ENCODE measurements at places on chromosomes 12 and 14.
A peak's percentile ranks its signal among the peaks of the same experiment; 100 is the strongest.

GRCh38 chr14:49679271-49679670 is 8.7 kb downstream of the POLE2 start:
- no peaks in the 10 kb centered on the region for H3K27me3 ChIP-seq
- no peak for DNase-seq
- H3K4me3 ChIP-seq = no peak overlapping the region
- peak overlapping the region; percentile 35 for H3K27ac ChIP-seq
- H3K36me3 ChIP-seq = peaks cover 48% of the 10 kb centered on the region
- peaks cover 16% of the 10 kb centered on the region for H3K4me1 ChIP-seq

GRCh38 chr14:82879949-82880535 is 1346.4 kb upstream of the SEL1L start:
- H3K36me3 ChIP-seq = no peaks in the 10 kb centered on the region
- no peak overlapping the region for H3K4me3 ChIP-seq
- H3K27me3 ChIP-seq = no peaks in the 10 kb centered on the region
- no peak for DNase-seq

GRCh38 chr14:101031186-101031585 is 127.7 kb upstream of the RTL1 start:
- H3K4me1 ChIP-seq = no peaks in the 10 kb centered on the region
- no peaks in the 10 kb centered on the region for H3K36me3 ChIP-seq
- no peak overlapping the region for H3K4me3 ChIP-seq

- H3K27ac ChIP-seq = no peak overlapping the region
- H3K27me3 ChIP-seq = no peaks in the 10 kb centered on the region
- DNase-seq = no peak
- H3K4me1 ChIP-seq = no peaks in the 10 kb centered on the region
- H3K36me3 ChIP-seq = no peaks in the 10 kb centered on the region
Measured at GRCh38 chr14:102279688-102280348, 25.1 kb downstream of the MOK start.

DNA sequence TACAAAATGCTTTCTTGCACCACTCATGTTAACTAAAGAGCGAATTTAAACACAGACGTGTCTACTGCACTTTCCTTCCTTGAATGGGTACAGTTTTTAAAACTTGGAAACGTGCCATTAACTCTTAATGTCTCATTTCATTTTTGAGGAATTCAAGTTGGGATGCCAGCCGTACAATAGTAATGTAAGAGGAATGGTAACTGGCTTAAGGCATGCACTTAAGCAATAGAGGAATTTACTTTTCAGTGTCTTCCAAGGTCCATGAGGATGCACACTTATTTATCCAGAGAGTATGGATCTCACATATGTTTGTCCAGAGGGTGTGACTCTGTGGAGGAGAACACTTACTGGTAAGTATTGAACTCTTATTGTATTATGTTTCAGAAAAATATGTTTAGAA is 52.9 kb downstream of the PPP4R4 start:
- H3K36me3 ChIP-seq = no peaks in the 10 kb centered on the region
- DNase-seq = no peak
- H3K27me3 ChIP-seq = peaks cover 3% of the 10 kb centered on the region
- H3K4me3 ChIP-seq = no peak overlapping the region
- H3K4me1 ChIP-seq = no peaks in the 10 kb centered on the region
- no peak overlapping the region for H3K27ac ChIP-seq

DNA sequence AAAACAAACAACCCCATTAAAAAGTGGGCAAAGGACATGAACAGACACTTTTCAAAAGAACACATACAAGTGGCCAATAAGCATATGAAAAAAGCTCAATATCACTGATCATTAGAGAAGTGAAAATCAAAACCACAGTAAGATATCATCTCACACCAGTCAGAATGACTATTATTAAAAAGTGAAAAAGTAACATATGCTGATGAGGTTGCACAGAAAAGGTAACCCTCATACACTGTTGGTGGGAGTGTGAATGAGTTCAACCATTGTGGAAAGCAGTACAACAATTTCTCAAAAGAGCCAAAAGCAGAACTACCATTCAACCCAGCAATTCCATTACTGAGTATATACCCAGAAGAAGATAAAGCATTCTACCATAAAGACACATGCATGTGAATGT is 18.2 kb downstream of the PDE6H start:
- H3K36me3 ChIP-seq = peaks cover 5% of the 10 kb centered on the region
- no peak overlapping the region for H3K27ac ChIP-seq

DNA sequence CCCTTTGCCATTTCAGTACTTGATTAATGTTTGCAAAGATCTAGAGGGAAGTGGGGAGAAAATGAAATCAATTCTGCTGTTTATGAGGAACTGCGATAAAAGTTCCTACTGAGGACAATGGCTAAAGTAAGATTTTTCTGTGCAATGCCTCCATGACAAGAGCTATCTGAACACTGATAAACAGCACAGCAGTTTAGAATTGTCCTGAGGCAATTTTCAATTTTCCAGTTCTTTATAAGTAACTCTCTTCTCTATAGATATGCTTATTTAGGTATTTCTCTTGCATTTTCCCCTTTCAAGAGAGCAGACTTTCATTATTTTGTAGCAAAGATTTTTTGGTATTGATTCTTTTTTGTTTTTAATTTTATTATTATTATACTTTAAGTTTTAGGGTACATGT is 34.6 kb upstream of the TMTC2 start:
- no peak overlapping the region for H3K27ac ChIP-seq
- DNase-seq = no peak
- no peaks in the 10 kb centered on the region for H3K36me3 ChIP-seq

GRCh38 chr12:90945070-90945649 is 9.8 kb downstream of the CCER1 start:
- H3K4me1 ChIP-seq = peaks cover 2% of the 10 kb centered on the region
- no peaks in the 10 kb centered on the region for H3K27me3 ChIP-seq
- no peak overlapping the region for H3K27ac ChIP-seq
- no peak for DNase-seq

DNA sequence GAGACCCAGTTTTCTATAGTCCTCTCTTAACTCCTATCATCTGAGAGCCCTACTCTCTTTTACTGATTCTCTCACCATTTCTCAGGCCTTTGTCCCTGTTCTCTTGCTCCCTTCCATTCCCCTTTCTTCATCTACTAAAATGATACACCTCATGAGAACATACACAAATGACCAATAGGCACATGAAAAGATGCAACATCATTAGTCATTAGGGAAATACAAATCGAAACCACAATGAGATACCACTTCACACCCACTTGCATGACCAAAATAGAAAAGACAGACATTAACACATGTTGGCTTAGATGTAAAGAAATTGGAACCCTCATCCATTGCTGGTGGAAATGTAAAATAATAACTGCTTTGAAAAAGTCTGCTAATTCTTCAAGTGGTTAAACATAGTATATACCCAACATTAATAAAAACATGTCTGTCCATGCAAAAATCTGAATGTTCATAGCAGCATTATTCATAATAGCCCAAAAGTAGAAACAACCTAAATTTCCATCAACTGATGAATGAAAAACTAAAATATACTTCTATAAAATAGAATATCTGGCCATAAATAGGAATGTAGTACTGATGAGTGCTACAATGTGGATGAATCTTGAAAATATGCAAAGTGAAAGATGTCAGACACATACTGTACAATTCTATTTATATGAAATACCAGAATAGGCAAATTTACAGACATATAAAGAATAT is 66.0 kb downstream of the DENND5B start:
- no peak overlapping the region for H3K4me3 ChIP-seq
- no peaks in the 10 kb centered on the region for H3K27me3 ChIP-seq
- no peaks in the 10 kb centered on the region for H3K4me1 ChIP-seq
- no peak overlapping the region for H3K27ac ChIP-seq

DNA sequence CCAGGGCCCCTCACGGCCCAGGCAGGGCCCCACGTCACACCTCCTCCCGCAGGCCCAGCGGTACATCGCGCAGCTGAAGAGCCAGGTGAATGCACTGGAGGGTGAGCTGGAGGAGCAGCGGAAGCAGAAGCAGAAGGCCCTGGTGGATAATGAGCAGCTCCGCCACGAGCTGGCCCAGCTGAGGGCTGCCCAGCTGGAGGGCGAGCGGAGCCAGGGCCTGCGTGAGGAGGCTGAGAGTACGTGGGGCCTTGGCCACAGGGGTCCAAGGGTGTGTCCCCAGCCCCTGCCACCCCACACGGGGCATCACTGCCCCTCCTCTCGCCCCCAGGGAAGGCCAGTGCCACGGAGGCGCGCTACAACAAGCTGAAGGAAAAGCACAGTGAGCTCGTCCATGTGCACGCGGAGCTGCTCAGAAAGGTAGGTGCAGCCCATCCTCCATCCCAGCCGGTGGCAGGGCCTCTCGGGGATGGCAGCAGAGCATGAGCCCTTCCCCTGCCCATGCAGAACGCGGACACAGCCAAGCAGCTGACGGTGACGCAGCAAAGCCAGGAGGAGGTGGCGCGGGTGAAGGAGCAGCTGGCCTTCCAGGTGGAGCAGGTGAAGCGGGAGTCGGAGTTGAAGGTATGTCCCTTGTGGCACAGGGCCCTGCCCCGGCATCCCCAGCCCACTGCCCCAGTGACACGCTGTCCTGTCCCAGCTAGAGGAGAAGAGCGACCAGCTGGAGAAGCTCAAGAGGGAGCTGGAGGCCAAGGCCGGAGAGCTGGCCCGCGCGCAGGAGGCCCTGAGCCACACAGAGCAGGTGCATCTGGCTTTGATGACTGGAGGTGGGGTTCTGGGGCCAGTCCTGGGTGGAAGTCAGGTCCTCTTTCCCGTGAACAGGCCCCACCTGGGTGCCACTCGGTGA is 20.9 kb downstream of the HIP1R start:
- no peaks in the 10 kb centered on the region for H3K27me3 ChIP-seq
- no peaks in the 10 kb centered on the region for H3K4me1 ChIP-seq
- H3K27ac ChIP-seq = no peak overlapping the region

DNA sequence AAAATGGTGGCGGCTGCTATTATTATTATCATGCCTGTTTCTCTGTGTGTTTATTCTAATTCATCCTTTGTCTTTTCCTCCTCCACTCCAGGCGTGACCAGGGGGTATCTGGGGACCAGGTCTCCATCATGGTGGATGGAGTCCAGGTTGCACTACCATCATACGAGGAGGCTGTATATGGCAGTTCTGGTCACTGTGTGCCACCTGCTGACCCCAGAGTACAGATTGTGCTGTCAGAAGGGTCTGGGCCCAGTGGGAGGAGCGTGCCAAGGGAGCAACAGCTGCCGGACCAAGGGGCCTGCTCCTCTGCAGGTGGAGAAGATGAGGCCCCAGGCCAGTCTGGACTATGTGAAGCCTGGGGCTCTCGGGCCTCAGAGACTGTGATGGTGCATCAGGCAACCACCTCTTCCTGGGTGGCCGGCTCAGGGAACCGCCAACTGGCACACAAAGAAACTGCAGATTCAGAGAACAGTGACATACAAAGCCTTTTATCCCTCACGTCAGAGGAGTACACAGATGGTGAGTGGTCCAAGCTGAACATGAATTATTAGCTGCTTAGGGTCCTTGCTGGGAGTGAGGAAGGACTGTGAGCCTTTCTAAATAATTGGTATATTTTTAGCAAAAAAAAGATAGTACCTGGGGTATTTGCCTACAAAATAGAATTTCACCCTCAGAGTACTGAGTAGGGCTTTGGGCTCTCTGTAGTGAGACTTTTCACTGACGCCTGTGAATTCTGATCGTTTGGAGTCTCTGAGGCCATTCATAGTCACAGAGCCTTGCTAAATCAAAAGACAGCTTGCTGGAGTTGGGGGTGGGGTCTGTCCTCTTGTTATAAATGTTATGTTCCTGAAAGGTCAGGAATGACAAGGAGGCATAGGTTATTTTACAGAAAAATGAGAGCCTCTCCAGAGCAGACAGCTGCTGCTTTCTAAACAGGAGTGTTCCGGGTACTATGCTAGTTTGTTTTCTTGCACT is 58.1 kb upstream of the SRSF5 start:
- no peaks in the 10 kb centered on the region for H3K27me3 ChIP-seq
- peaks cover 46% of the 10 kb centered on the region for H3K4me1 ChIP-seq
- peak overlapping the region; percentile 24 for H3K27ac ChIP-seq
- no peak overlapping the region for H3K4me3 ChIP-seq
- H3K36me3 ChIP-seq = peaks cover 65% of the 10 kb centered on the region

DNA sequence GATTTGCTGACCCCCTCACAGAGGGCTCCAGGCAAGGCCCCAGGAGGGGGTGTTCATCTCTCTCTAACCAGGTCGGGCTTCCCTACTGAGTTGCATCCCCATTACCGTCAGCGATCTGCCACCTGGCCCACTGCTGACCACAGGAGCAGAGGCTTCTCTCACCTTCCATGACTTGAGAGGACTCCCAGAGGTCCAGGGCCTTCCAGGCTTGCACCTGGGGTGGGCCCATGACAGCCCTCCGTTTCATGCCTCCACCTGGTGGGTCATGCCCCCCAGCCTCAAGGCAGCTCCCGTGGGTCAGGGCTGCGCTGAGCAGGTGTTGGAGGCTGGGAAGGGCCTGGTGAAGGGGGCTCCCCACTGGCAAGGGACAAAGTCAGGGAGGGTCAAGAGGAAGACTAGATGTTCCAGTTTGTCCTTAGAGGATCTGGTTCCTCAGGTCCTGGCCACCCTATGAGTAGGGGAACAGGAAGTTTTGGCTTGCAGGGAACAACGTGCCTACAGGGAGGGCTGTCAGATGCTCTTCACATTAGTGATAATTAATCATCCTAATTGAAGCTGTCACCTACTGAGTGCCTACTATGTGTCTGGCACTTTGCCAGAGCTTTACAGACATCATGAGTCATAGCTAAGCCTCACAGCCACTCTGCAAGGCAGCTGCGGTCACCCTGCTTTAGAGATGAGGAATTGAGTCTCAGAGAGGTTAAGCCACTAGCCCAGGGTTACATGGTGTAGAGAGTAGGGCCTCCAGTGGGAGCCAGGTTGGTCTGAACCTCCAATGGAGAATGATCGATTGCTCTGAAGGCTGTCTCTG is 13.8 kb downstream of the NFKBIA start:
- H3K36me3 ChIP-seq = no peaks in the 10 kb centered on the region
- DNase-seq = no peak
- no peaks in the 10 kb centered on the region for H3K4me1 ChIP-seq
- no peak overlapping the region for H3K4me3 ChIP-seq
- no peaks in the 10 kb centered on the region for H3K27me3 ChIP-seq
- H3K27ac ChIP-seq = no peak overlapping the region

DNA sequence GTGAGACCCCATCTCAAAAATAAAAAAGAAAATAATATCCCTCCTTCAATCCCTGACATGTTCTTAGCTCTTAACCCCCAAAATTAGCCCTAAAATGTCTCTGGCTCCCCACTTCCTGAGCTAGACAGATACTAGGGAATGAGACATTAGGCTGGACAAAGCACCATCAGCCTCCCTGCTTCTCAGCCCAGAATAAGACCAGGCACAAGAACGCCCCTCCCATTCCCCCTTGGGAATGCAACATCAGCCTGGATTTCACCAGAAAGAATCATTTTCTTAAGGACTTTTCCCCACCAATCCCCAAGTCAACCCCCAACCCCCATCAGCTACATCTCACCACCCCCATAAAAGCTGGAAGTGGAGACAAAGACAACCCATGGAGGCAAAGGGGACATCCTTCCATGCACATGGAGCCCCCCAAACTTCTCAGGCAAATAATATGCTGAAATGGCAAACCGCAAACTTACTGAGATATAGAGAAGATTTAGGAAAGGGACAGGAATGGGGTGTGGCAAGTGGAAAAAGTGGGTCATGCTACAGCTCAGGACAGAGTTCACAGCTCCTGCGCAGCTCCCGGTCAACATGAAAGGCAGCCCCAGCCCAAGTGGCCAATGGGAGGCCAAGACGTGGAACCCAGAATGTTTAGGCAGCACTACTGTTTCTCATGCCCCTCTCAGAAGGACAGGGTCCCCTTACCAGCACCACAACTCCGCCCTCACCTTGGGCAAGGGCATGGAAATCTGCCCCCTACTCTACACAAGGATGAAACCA is 2.7 kb downstream of the CHD4 start:
- H3K27ac ChIP-seq = peak overlapping the region; percentile 67
- H3K27me3 ChIP-seq = no peaks in the 10 kb centered on the region
- peaks cover 57% of the 10 kb centered on the region for H3K36me3 ChIP-seq
- H3K4me1 ChIP-seq = peaks cover 34% of the 10 kb centered on the region
- H3K4me3 ChIP-seq = peak overlapping the region; percentile 86

Data from T-helper 2 cell treated with Interferon-gamma antibody and Interleukin-4, amounts not matched to agents 5 μg/mL and 100 μg/mL, for 36 hours (primary cell).